ENCODE measurements at places on chromosomes 4 and X.

- DNase-seq: no peak
Measured at GRCh38 chr4:107213410-107213809, 177.3 kb upstream of the DKK2 start.

DNA sequence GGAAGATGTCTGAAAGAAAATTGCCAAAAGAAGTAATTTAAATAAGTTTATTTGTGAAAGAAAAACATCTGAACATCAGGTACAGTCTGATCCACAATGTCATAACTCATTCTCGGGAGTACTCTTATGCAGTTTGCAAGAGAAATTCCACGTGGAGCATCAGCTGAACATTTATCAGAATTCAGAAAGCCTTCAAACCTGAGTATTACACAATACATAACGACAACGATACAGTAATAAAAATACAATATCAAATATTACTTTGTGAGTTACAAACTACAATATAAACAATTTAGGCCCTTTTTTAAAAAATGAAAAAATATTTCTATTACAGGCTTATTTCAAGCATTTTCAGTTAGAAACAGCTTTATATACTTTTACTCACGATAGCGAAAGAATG is 116.4 kb downstream of the RAB28 start:
- DNase-seq: no peak

GRCh38 chrX:69396916-69397315 is 107.2 kb upstream of the NALF2 start:
- DNase-seq: no peak

- DNase-seq: no peak
Measured at GRCh38 chrX:71549986-71550385, 17.1 kb downstream of the OGT start.

- DNase-seq: no peak
Measured at GRCh38 chr4:110505440-110505839, 29.5 kb downstream of the ENPEP start.

GRCh38 chrX:35826503-35826902 is 28.4 kb downstream of the MAGEB16 start:
- DNase-seq: no peak

DNA sequence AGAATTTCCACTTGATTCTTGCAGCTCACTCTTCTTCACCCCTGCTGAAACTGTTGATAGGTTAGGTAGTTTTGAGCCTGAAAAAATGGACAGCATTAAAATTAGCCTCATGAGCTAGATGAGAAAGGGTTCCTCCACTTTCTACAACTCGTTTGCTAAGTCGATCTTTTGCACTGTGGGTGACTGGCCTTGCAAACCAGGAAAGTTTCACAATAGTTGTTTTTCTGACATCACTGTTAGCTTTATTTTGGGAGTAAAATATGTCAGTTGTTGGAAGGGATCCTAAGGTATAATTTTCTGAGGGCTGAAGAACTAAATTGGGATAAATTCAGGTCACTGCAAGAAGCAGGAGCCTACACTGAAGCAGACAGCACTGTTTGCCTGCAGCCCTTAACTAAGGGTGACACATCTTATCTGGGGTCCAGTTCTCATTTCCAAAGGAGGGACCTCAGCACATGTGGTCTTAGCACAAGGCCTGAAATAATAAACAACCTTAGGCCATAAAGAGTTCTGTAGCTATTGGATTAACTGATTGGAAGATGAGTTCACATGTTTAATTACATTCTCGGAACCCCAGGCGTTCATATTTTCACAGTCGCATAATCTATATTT is 29.1 kb downstream of the ANAPC4 start:
- no peak for DNase-seq

- no peak for DNase-seq
Measured at GRCh38 chrX:22116605-22117546, 84.8 kb downstream of the PHEX start.

- no peak for DNase-seq
Measured at GRCh38 chrX:136200466-136200865, 50.7 kb downstream of the MAP7D3 start.

DNA sequence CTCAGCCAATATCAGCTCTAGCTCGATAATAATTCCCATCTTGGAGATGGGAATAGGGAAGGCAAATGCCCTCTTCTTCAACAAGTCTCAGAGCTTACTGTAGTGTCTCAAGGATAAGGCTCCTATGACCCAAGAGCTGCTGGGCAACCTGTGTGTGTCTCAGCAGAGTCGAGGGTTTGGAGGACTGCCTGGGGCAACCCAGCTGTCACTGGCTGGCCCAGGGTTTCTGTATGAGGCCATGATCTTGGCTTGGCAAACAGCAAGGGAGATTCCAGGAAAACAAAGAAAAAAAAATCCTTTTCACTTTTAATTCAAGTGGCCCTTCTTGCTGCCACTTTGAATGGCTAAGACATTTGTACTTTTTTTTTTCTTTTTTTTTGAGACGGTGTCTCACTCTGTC is 34.4 kb downstream of the TMSB4X start:
- peak; percentile 16 for DNase-seq

- DNase-seq: no peak
Measured at GRCh38 chr4:72557021-72557420, 12.0 kb downstream of the ADAMTS3 start.

- DNase-seq: no peak
Measured at GRCh38 chr4:145566086-145566708, 53.0 kb upstream of the MMAA start.

DNA sequence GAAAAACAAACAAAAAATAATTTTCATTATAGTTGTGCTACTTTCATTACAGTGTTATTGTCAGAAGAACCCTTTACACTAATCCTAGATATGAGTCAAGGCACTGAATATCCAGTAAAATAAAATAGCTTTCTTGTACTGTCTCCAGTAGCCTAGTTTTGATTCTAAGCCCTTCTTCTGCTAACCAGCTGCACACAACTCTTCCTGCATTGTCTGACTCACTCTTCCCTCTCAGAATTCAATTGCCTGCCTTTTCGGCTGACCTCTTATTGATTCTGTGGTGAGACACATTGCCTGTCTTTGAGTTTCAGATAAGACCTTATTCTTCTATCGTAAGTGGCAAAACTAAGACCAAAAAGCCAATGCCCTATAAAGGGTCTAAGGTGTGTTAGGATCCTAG is 26.7 kb upstream of the PCDH18 start:
- DNase-seq: no peak

DNA sequence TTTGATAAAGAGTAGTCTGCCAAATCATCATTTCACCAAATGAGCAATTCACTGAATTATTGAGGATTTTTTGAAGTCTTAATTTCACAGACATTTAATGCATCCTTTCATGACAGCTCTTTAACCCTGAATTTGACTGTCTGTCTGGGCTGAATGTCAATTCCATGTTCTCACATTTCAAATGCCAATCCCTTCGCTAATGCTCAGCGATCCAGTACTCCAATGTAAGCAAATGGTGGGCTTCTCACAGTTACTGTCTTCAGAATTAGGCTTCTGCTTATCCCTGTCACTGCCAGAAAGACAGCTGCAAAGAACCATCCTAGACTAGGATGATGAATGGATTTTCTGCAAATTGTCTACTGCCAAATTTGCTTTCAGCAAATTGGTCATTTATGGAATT is 36.2 kb upstream of the USP38 start:
- DNase-seq: no peak

- peak; percentile 8 for DNase-seq
Measured at GRCh38 chrX:92247076-92247475, 467.9 kb downstream of the PCDH11X start.

DNA sequence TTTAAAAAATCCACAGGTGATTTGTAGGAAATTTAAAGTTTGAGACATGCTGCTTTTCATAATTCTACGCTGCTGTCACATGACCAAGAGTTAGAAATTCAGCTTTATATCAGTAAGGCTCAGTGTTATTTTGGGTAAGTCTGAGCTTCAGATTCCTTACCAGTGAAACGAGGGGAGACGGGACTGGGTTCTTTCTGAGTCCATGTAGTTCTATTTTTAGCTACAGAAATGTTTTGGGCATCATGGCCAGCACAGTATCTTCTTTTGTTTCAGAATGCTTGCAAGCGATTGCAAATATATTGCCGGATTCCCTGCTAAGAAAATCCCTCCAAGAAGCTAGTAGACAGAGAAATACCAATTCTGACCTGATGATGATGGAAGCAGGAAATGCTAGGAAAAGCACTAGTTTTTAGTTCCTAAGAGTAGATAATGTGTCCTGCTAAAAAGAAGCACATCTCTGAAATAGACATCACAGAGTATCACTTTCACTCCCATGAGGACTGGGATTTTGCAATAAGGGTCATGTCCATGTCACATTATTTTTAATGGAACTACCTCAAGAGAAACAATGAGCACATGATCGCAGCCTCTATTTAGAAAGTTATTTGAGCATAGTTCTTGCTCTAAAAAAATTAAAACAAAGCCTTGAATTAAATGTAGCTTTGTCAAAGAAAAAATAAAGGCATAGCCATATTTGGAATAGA is 10.9 kb downstream of the ATP1B4 start:
- no peak for DNase-seq

- no peak for DNase-seq
Measured at GRCh38 chrX:150489359-150490015, 78.9 kb upstream of the MTM1 start.

GRCh38 chr4:40688446-40689095 is 58.9 kb upstream of the RBM47 start:
- DNase-seq: no peak

DNA sequence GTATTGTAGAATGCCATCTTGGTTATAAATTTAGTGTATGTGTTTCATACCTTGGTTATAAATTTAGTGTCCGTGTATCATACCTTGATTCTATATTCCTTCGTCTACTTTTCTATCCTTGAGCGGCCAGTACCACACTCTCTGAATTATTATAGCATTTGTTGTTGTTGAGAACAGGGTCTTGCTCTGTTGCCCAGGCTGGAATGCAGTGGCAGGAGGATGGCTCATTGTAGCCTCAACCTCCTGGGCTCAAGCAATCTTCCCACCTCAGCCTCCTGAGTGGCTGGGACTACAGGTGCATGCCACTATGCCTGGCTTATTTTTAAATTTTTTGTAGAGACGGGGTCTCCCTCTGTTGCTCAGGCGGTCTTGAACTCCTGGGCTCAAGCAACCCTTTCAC is 50.1 kb downstream of the FAM193A start:
- no peak for DNase-seq

DNA sequence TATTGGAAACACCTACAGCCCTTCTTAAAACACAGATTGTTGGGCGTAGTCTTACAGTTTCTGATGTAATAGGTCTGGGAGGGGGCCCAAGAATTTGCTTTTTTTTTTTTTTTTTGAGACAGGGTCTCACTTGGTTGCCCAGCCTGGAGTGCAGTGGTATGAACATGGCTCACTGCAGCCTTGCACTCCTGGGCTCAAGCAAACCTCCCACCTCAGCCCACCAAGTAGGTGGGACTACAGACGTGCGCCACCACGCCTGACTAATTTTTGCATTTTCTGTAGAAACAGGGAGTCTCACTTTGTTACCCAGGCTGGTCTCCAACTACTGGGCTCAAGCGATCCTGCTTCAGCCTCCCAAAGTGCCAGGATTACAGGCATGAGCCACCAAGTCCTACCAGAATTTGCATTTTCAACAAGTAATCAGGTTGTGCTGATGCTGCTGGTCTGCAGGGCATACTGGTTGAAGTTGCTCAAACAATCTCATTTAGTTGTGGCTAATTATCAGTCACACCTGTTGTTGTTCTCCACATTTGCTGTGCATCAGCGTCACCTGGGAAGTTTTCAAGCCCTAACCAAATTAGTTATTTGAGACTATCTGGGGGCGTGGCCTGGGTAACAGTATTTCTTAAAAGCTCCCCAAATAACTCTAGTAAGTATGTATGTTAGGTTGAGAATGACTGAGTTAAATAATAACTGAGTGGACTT is 14.0 kb downstream of the TMEM154 start:
- no peak for DNase-seq

- no peak for DNase-seq
Measured at GRCh38 chr4:115275615-115276014, 162.2 kb upstream of the NDST4 start.

GRCh38 chr4:86431543-86432116 is 71.8 kb upstream of the MAPK10 start:
- DNase-seq: no peak

GRCh38 chr4:74391346-74391745 is 26.4 kb downstream of the EREG start:
- DNase-seq: no peak

DNA sequence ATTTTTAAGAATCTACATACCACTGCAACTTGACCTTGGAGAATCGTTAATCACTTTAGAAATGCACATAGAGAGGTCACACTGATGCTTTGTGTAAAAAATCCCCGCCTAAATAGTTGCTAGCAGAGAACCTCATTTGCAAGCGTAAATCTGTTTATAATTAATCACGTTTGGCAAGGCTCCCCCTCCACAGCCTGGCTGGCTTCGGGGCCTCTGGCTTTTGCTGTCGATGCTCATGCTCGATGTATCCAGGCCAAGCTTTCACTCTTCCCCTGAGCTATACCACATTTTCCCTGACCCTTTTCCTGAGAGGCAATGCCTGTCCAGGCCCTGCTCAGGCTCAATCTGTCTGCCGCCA is 23.4 kb downstream of the CYTL1 start:
- DNase-seq: no peak

DNA sequence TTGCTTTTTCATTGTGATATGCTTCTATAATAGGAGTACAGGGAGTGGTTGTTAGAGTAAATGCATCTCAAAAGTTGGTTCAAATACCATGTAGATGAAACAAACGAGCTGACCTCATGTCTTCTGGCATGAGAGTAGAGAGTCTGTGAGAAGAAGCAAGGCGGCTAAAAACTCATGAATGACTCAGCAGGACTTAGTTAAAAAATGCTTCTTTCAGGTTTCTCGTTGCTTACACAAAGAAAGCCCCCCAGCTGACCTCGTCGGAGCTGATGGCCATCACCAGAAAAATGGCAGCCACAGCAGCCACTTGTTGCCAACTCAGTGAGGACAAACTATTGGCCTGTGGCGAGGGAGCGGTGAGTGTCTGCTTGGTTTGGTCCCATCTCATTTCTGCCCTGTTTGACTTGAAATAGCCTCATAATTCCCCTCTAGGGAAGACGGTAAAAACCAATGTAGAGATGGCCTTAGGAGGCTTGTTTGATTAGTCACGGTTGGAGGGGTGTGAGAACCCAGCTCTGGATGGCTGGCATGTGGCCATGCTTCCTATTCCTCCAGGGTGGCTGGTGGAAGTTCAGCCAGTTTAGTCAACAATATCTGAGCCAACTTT is 14.5 kb downstream of the AFP start:
- DNase-seq: peak; percentile 89
